ENCODE measurements at places on chromosomes 16 and 17.
A peak's percentile ranks its signal among the peaks of the same experiment; 100 is the strongest.

GRCh38 chr17:9370467-9370866, 205.2 kb downstream of the STX8 start:
- no peaks in the 10 kb centered on the region for H3K4me1 ChIP-seq
- no peak overlapping the region for H3K27ac ChIP-seq

DNA sequence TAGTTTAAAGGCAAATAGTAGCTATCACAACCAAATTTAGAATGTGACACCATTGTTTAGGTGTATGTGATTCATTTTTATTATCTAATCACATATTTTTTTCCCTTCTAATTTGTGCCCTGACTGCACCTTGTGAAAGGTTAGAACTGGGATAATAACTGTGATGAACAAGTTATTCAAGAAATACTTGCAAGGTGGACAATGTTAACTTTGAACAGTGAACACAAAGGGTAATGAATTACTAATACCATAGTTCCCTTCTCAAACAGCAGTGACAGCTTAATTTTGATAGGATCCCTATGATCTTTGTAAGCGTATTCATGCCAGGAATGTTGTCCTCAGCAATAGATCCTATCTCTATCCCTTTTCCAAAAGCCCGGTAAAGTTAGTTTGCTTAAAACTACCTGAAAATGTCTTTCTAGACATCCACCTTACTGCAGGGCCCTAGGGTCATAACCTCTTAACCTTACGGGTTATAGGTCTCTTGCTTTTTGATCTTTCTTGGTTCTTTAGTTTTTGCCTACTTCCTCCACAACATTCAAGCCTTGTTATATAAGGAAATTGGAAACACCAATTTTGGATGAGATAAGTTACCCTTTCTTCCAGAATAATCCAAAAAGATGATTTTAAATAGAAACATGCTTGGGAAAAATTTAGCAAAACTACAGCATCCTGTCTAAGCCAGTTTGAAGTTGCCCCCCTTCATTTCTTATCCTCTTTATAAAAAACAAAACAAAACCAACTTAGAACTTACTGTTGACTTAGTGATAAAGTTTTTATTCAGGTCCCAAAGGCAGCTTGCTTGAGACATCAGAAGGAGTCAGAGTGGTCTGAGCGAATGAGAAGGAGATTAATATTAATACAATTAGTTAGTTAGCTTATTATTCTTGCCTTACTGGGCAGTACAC, 200.0 kb upstream of the TBX2 start:
- no peak overlapping the region for H3K27ac ChIP-seq
- no peak overlapping the region for H3K4me3 ChIP-seq
- no peaks in the 10 kb centered on the region for H3K27me3 ChIP-seq
- no peaks in the 10 kb centered on the region for H3K36me3 ChIP-seq
- H3K4me1 ChIP-seq = no peaks in the 10 kb centered on the region

GRCh38 chr17:81550285-81550684, 1.9 kb downstream of the FAAP100 start:
- H3K27me3 ChIP-seq = no peaks in the 10 kb centered on the region
- H3K36me3 ChIP-seq = peaks cover 44% of the 10 kb centered on the region
- H3K4me3 ChIP-seq = peak overlapping the region; percentile 89
- H3K27ac ChIP-seq = peak overlapping the region; percentile 4
- peaks cover 19% of the 10 kb centered on the region for H3K4me1 ChIP-seq

DNA sequence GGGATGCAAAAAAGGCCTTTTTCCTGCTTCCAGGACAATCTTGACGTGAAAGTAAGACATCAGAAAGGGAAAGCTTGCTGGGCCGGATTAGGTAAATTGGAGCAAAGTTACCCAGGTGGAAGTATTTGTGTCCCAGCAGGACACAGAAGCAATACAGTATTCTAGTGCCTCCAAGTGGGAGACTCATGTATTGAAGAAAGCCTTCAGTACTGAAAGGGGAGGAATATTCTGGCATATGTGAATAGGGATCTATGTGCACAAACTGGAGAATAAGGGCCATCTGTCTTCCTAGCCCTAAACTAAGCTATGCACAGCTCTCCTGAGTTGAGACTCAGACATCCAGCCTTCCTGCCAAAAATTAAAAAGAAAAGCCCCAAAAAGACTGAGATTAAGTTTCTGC, 327.3 kb upstream of the CDH8 start:
- no peak overlapping the region for H3K4me3 ChIP-seq
- H3K4me1 ChIP-seq = no peaks in the 10 kb centered on the region
- no peak for DNase-seq
- H3K27me3 ChIP-seq = no peaks in the 10 kb centered on the region

DNA sequence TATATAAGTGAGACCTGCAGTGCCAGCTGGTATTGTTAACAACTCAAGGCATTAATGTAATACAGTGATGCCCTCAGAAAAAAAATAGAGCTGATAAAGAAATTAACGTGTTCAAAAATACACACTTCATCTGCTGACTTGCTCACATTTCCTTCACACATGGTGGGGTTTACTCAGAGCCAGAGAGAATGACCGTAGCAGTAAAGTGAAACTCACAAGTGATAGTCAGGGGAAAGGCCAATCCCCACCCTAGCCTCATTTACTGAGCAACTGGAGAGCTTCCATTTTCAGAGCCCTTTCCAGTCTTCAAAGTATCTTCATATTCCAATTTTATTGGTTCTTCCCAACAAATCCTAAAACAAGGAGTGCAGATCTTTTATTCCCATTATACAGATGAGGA, 74.0 kb upstream of the HLF start:
- H3K4me3 ChIP-seq = no peak overlapping the region
- peaks cover 15% of the 10 kb centered on the region for H3K27me3 ChIP-seq
- H3K27ac ChIP-seq = no peak overlapping the region
- H3K4me1 ChIP-seq = no peaks in the 10 kb centered on the region

Measured in activated T-helper 2 cell treated with anti-CD3 and anti-CD28 coated beads, Interferon-gamma antibody, Interleukin-2, Interleukin-4, amounts not matched to agents 10 μg/mL and 5 μg/mL and 100 μg/mL, durations not matched to agents 14 hours and 24 hours and 36 hours (primary cell).